ENCODE measurements at places on chromosomes 3 and 15.

GRCh38 chr15:52093539-52094510 lies 18.8 kb downstream of the BCL2L10 start:
- no peak for DNase-seq

- no peak for DNase-seq
These were observed 6.1 kb upstream of the SFMBT1 start for GRCh38 chr3:53051929-53052328.

GRCh38 chr15:42344763-42345162 lies 14.5 kb upstream of the CAPN3 start:
- DNase-seq = no peak

DNA sequence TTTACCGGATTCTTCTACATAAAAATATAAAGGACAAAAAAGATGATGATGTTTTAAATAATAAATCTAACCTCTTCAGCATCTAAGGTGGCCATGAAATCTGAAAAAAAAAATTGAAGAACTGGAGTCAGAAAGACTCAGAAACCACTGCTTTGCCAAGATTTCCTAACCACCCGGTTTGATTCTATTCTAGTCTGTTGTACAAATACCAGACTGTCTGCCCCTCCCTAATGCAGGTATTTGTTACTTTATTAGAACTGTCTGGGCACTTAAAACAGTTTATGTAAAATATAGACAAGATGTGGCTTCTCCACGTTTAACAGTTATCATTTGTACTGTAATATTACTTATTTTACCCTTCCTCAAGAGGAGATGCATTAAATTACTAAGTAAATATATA lies 48.8 kb downstream of the UACA start:
- DNase-seq = no peak

DNA sequence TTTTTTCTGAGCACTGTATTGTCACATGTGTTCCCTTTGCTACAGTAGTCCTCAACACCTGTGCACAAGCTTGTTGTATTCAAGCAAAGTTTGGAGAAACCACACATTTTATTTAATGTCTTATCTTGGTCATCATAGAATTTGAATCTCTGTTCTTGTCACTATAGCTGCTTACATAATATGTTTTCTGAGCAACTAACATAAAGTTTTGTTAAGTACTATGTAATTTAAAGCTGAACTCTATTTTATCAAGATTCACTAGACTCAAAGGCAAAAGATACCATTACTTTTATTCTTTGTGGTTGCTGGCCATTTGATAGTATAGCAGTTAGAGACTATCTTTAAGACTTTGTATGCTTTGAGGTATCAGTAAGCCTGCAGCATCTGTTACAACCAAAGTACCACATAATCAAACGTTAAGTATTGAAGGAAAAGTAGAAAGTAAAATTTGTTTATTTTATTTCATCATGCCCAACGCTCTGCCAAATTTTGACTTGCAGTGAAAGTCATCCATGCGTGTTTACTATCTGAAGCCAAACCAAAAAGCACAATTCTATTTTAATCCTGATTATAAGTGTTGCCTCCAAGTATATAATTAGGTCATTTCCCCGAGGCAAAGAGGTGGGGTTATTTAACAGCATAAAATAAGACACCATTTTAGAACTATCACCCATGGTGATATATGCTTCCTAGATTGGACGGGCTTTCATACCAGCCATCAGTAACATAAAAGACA lies 10.3 kb upstream of the ABHD10 start:
- DNase-seq = no peak
